ENCODE measurements at places on chromosomes 1 and 21.

DNA sequence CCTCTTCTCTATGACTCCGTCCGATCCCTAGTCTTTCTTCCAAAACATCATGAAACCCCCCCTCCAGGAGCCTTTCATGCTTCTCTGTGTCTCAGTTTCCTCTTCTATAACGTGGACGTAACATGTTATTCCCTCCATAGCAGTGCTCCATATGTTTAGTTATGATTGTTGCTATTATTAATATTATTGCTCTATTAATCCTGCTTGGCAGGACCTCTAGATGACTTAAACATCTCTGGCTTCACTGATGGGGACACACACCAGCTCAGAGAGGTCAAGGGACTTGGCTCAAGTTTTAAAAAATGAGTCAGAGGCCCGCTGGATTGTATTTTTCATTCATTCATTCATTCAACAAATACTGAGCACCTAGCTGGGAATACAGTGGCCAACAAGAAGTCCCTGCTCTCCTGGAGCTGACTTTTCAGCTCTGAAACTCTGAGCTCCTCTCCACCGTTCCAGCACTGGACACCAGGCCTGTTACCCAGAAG, 404 bp upstream of the CPLANE2 start:
- no peak for DNase-seq

GRCh38 chr21:44874497-44875315, 1.2 kb upstream of the PTTG1IP start:
- no peak for DNase-seq

GRCh38 chr1:205743977-205744376, 6.0 kb downstream of the NUCKS1 start:
- DNase-seq, result no peak

DNA sequence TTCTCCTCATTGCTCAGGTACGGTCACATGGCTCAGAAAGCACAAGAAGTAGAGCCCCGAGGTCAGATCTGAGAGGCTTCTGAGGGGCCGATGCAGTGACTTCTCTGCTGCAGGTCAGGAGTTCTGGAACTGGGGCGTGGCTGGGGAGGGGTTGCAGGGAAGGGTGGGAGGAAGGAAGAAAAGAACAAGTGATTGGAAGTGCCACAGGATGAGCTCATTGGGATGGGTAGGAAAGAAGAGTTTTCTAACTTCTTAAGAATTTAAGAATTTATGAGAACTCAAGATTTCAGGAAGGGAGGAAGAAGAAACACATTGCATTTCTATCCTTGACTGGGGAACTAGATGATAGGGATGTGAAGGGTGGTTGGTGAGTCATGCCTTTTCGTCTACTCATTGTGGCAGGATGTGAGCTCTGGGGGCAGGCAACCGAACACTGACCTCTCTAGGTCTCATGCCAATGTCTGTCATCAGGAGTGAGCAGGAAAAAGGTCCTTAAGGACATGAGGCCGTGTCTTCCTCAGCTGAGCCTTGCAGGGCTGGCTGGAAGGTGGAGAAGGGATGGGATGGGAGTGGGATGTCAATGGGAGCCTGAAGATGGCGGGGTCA, 497 bp downstream of the FCRLB start:
- DNase-seq, result no peak

- no peak for DNase-seq
Measured at GRCh38 chr1:247854899-247855545, 2.0 kb upstream of the TRIM58 start.

GRCh38 chr1:54979327-54979891, 1.0 kb upstream of the TMEM61 start:
- no peak for DNase-seq

GRCh38 chr1:17201201-17202021, 3.5 kb upstream of the PADI1 start:
- DNase-seq, result no peak

DNA sequence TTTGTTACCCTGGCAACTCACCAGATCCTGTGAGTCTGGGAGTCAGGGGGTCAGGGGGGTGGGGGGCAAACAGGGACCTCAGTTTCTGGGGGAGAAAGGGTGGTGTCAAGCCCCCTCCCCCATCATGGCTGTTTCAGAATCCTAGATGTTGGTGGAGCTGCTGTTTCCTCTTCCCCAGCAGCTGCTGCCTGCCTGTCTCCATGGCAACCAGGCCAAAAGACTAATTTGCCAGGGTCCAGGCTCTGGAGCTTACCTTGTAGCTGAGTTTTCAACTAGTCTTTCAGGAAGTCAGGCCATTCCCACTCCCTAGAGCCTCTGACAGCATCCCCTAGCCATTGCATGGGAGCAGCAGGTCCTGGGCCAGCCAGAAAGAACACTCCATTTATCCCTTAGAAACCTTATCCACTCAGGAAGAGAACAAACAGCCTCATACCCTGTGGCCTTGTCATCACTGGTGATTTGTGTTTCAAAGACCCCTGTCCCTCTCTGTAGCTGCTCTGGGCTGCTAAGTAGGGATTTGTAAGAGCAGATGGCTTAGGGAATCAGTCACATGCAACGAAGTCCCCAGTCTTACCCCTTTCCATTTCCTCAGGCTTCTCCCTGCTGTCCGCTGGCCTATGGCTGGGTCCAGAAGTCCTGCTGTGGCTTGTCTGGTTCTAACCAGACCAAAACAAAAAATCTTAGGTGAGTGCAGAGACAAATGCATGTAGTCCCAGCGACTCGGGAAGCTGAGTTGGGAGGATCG, 21.5 kb upstream of the STMN1 start:
- DNase-seq, result no peak

- no peak for DNase-seq
Measured at GRCh38 chr1:8323706-8324105, 5.8 kb downstream of the SLC45A1 start.

- DNase-seq, result no peak
Measured at GRCh38 chr1:93438716-93439115, 9.2 kb upstream of the FNBP1L start.

GRCh38 chr1:117669572-117669971, 63.7 kb downstream of the TENT5C start:
- DNase-seq, result no peak

GRCh38 chr1:180836449-180836848, 76.2 kb upstream of the KIAA1614 start:
- DNase-seq, result no peak

DNA sequence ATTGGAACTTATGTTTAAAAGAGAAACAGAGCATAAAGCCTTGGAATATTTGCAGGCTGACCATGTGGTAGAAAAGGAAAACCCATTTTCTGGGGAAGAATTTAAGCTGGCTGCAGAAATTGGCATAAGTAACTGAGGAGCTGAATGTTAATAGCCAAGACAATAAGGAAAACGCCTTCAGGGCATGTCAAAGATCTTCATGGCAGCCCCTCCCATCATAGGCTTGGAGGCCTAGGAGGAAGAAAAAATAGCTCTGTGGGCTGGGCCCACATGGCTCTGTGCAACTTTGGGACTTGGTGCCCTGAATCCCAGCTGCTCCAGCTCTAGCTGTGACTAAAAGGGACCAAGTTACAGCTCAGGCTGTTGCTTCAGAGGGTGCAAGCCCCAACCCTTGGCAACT, 51.5 kb downstream of the CTH start:
- no peak for DNase-seq

DNA sequence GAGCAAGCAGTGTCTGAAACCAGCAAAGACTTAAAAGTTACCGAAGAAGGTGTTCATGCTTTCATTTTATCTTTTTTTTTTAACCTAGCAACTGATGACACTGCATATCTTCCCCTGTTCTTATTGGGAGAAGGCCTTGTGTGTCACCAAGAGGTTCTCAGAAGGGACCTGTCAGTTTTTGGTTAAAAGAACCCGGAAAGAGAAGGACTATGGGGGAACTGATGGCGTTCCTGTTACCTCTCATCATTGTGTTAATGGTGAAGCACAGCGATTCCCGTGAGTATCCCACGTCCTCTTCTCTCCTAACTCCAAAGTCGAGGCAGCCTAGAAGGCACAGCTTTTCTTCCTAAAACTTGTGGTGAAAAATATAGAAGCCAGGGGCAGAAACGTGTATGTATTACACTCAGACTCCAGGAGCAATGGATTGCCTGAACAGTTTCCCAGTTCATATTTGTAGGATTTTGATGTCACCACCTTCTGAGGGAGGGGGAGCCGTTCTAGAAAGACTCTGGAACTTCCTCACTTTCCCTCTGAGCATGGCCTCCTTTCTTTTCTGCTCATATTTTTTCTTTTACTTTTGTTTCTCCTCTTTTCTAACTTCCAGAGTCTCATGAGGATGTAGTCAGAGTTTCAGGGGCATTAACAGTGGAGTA, at the start of gene MR1:
MR1 (plus strand) TSS at position 185 of the 653 bp plus-strand sequence; CDS start at position 210, 25 bp downstream.
- DNase-seq, result no peak

- DNase-seq, result peak; percentile 40
Measured at GRCh38 chr1:89608319-89608983, 24.5 kb upstream of the LRRC8C start.

DNA sequence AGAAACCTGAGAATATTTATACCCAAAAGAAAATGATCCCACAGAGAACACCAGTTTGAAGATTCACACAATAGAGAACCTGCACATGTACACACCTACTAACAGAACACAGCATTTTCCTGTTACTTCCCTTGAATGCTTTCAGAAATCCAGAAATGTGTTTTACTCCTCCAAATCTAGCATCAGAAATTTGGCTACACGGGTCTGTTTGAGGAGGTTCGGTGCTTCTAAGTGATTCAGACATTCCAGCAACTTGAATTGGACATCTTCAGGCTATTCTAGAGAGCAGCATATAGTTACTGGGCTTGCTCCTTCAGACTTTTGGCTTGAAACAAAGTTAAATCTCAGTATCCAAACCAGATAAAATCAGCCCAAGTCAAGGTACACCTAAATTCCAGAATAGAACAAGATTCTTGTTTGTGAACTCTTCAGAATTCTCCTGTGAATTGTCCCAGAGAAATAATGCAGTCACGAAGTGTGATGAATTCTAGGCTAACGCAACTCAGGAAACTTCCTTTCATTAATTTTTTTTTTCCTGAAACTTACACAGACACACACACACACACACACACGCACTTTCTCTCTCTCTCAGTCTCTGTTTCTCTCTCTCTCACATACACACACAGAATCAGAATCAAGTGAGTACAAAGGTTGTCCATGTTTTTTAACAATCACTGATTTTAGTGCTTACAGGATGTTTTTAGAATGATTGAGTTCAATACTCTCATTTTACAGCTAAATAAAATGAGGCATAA, 278.4 kb upstream of the SNX7 start:
- DNase-seq, result no peak

- no peak for DNase-seq
Measured at GRCh38 chr1:217088521-217089284, 365.5 kb upstream of the ESRRG start.

- no peak for DNase-seq
Measured at GRCh38 chr1:208231881-208232661, 12.1 kb downstream of the PLXNA2 start.

- no peak for DNase-seq
Measured at GRCh38 chr1:75632350-75632949, 21.5 kb upstream of the SLC44A5 start.

DNA sequence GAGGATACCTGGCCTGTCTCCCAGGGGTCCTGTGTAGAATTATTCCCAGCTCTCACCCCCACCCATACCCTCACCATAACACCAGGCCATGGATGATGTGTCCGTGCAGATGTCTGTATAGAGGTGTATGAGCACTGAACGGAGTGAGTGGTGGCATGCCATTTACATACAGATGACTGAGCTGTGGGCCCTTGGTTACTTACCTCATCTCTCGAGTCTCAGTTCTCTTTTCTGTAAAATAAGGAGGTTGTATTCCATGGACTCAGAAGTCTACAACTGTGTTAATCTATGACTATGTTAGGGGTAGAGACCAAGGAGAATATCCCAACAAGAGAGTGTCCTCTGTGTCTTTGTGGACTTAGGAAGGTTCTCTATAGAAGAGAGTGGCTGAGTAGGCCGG, 65.6 kb upstream of the CD1D start:
- DNase-seq, result no peak

DNA sequence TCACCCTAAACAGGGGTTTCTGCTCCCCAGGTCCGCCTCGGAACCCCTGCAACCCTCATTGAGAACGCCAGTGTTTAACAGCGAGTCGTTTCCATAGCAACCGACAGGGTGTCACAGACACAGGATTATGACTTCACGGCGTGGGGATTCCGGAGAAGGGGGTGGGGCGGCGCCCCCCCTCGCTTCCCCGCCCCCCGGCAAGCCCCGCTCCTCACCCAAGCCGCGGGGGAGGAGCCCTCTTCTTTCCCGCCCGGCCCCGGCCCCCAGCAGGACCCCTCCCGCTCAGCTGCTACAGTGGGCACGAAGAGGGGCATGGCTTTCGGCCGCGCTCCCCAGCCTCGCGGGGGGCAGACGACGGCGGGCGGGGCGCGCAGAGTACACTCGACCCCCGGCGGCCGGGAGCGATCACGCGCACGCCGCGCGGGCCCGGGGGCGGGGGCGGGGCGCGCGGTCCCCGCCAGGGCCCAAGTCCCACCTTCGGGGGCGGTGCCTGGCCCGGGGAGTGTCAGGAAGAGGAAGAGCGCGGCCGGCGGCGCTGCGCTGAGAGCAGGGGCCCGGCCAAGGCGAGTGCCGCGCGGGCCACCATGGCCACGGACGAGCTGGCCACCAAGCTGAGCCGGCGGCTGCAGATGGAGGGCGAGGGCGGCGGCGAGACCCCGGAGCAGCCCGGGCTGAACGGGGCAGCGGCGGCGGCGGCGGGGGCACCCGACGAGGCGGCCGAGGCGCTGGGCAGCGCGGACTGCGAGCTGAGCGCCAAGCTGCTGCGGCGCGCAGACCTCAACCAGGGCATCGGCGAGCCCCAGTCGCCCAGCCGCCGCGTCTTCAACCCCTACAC, at the start of gene EFHD2:
EFHD2 (plus strand) TSS at position 501 of the 835 bp plus-strand sequence; CDS start at position 585, 84 bp downstream.
- DNase-seq, result peak; percentile 83

- DNase-seq, result no peak
Measured at GRCh38 chr1:231032963-231033362, 7.1 kb downstream of the FAM89A start.

GRCh38 chr1:94729267-94729666, 90.9 kb upstream of the SLC44A3 start:
- no peak for DNase-seq

DNA sequence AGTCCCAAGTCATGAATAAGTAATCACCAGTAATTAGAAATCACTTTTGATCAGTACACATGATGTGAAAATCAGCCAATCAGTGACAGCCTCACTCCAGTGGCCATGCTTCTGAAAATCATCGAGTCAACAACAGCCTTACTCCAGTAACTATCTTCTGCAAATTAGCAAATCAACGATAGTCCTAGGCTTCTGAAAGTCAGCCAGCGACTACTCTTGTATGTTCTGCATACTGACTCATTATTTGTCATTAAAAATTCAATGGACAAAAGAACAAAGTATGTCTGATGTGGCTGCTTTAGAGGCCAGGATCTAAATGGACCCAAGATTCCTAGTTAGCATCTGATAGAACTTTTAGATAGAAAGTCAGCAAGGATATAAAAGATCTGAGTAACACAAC, 102.5 kb downstream of the GPR52 start:
- no peak for DNase-seq

DNA sequence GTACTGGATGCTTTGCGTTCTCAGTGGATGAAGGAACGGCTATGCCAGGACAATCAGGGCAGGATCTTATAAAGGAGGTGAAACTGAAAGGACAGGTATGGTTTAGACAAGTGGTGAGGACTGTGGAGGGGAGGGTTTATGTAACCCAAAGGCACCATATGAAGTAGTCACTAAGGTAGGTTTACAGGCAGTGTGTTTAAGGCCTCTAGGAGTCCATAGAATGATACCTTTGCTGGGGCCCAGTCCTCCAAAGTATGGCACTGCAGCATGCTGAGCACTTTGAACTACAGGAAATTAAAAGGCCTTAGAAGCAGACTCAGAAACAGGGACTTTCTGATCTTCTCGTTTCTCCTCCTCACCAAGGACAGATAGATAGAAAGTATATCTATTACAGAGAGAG, 304.7 kb upstream of the USP25 start:
- no peak for DNase-seq

Measured in stimulated activated CD4-positive, alpha-beta T cell treated with anti-CD3 and anti-CD28 coated beads, Interleukin-15, amount 100 ng/mL, for 1 hour (primary cell).